H1 (cell line): ENCODE measurements at places on chromosomes 5 and 9. TPM values are rescaled to one million over a fixed set of nuclear protein-coding genes. Genes with fewer than 3 reads are reported as not detected.

DNA sequence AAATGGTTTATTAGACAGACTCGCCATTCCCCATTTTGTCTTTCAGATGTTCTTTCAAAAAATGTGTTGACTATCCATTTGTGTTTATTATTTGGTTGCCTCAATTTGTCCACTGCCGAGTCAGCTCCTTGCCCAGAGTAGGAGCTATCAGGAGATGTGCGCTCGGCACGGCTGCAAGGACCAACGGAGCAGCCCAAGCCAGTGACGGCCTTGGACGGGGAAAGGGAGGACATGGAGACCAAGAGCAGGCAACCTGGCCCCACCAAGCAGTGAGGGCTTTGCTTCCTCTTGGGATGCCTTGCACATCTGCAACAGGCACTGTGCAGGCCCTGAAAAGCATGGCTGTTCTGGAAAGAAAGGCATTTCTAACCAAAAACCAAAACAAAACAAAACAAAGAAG, 69.8 kb downstream of the DEPDC1B start:
- DNase-seq = no peak

- no peak for DNase-seq
Measured at GRCh38 chr5:58860680-58861079, 277.8 kb downstream of the RAB3C start.

The URM1 gene
- 60.5 and 62.3 TPM in 2 replicates for total RNA-seq

GRCh38 chr9:90095682-90096081, 490.9 kb downstream of the GADD45G start:
- no peak for DNase-seq

- DNase-seq = no peak
Measured at GRCh38 chr9:70347046-70347445, 67.4 kb downstream of the KLF9 start.

- DNase-seq = no peak
Measured at GRCh38 chr9:8732367-8733075, 932.9 kb upstream of the DMAC1 start.

The CA9 gene
- 1.3 and 1.4 TPM in 2 replicates for total RNA-seq

The GRXCR2 gene
- total RNA-seq = not detected in 2 replicates

The APBA1 gene
- total RNA-seq = 0.60 and 1.1 TPM in 2 replicates

The PGM5 gene
- total RNA-seq = not detected in 2 replicates

- no peak for DNase-seq
Measured at GRCh38 chr9:111806259-111806658, 11.5 kb upstream of the SHOC1 start.
